ENCODE measurements at places on chromosomes 2 and 18.

DNA sequence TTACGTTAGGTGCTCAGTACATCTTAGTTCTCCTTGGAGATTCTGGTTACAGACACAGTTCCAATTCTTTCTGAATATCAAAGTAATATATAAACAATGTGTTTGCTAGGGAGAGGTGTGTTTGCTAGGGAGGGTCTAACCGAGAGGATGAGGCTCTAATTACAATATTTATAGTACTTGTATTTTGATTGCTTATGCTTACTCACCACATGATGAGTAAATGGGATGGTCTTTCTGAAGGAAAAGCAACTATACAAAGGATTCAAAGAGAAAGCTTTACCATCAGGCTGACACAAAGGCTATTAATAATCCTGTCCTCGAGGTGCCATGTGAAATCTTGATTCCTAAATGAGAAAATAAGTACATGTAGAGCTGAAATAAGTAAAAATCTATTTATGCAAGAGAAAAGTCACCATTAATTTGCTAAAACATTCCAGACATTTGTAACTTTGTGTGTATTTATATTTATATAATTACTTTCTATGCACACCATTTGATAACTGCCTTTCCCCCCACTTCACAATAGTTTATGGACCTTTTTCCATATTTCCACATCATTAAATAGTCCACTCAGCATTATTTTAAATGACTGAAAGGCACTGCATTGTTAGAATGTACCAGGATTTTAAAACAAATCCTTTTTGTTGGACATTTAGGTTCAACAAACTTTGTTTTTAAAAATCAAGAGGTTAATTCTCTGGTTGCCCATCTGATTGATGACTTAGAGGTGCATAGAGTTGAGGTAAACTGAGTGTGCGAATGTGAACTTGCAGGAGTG is 94.5 kb upstream of the FN1 start:
- DNase-seq = no peak

DNA sequence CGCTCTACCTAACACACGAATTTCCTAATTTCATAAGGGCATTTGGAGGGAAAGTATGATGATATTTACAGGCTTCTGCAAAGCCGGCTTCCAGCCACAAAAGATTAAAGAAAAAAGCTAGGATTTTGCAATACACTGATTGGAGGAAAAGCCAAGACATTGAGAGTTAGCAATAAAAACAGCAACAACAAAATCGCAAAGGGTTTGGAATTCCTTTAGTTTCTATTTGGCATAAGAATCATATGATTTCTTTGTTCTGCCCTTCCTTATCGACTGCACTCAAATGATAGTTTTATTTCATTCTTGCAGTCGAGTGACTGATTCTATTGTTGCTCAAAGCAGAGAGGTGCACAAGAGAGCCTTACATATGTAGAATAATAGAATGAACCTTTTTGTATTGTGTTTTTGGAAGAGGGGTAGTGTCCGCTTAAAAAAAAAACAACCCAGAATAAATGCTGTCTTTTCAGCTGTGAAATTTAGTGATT is 3.9 kb upstream of the ZNF532 start:
- DNase-seq = no peak

DNA sequence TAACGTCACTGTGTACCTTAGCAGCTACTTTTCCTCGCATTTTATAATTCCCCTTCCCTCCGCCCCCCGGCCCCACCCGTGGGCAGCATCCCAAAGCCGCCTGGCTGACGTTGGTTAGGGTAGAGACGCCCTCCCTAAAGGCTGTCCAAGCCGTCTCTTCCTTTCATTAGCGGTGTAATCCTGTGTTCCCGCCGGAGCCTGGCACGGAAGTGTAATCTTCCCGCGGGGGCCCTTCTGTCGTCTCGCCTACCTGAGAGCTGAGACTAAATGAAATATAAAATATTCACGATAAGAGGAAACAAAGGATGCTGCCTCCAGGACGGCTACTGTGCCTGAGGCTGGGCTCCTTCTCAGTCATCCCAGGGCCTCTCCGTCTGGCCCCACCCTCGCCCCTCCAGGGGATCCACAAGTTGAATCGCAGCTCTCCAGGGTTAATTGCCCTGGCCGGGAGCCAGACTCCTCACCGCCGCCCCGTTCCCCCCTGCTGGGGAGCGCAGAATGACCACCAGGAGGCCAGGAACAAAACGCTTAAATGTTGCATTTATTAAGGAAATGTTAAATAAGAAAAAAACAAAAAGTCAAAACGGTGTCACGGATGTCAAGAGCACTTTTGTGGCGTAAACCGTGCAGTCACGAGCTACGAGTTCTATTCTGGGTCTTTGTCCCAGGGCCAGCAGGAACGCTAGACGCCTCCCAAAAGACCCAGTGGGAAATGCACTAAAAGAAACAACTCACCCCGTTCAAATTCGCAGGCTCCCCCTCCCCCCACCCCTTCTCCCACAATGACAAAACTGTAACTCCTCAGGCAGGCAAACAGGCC is 1.5 kb downstream of the RPRM start:
- DNase-seq = no peak

DNA sequence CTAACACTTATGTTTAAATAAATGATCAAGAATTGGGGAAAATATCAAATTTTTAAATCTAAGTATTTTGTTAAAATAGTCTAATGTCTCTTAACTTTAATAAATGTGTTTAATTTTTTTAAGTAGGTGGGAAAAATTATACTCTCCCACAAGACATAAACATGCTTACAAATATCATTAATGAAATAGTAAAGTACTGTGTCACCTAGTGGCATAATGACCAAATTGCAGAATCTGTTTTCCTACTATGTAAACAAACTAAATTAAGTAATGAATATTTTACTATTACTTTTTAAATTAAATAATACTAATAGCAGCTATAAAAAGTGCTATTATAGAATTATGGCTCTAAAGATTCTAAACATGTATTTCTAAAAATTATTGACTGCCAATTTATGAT is 52.0 kb upstream of the CHAC2 start:
- DNase-seq = no peak

DNA sequence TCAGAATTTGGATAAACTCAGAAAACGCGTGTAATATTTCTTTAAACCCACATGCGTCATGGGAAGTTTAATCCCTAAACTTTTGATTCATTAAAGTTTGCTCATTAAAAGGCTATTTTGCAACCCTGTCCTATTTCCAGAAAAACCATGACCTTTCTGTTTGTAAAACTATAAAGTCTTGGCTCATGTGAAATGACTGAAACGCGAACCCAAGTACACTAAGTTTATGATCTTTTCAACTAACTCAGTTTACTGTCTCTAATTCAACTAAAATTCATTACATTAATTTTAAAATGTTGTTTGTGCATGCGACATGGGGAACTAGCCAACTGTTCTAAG is 3.9 kb upstream of the RPL31 start:
- DNase-seq = no peak

GRCh38 chr2:63422556-63422955 is 165.7 kb downstream of the WDPCP start:
- no peak for DNase-seq

DNA sequence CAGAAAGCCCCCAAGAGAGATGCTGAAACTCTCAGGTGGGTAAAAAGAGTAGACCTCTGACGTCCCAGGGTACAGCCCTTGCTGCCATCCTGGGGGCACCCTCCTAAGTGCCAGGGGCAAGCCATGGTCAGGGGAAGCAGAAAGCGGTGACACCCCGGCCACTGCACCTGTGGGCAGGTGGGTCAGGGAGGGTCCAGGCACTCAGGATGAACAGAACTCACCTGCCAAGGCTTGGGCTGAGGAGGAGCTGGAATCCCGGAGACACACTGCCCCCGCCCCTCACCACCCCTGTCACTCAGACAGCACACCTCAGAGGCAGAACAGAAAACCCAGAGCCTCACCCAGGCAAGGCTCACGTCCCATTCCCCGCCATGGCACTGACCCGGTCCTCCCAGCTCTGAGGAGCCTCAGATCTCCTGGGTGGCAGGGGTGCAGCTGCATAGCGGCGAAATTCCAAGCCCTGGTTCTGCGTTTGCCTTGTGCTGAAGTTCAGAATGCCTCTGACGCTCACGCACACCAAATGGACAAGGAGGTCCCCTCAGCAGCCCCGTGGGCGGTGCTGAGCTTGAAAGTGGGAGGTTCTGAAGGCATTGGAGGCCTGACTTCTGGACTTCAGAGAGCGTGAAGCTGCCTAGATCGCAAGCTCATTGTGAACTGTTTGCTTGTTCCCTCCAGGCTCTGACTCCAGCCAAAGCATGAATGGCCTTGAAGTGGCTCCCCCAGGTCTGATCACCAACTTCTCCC is 4.3 kb downstream of the GPR17 start:
- no peak for DNase-seq
